ENCODE measurements at places on chromosomes 3 and 15.

DNA sequence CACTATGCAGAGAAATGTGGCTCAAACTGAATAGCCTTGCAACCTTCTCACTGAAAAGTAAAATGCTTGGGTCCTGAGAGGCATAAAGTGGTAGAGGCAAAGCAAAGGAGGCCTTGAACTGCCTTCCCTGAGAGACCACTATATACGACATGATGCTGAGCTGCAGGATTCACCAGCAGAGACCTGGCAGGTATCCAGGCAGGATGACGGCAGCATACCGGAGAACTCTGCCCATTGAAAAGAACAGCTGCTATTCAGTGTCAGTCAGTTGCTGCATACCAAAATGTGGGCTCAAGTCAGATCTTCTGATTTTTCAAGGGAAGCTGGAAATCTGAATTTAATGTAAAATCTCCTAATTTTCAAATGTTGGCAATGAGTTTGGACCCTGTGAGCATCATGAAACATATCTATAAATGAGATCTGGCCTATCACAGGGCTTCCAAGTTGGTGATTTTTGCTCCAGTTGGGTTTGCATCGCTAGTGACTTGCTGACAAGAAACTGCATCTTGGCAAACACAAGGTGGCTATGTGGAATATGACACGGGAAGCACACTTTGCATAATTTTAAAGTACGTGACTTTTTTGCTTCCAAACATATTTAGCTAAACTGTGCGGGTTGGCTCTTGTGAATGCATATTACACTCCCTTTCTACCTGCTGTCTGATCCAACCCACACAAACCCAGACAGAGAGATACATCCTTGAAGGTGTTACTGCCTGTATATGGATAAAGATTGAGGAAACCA is 529.0 kb downstream of the AGBL1 start:
- peak; percentile 78 for DNase-seq

GRCh38 chr15:75107908-75108838 is 84.8 kb downstream of the PPCDC start:
- no peak for DNase-seq

DNA sequence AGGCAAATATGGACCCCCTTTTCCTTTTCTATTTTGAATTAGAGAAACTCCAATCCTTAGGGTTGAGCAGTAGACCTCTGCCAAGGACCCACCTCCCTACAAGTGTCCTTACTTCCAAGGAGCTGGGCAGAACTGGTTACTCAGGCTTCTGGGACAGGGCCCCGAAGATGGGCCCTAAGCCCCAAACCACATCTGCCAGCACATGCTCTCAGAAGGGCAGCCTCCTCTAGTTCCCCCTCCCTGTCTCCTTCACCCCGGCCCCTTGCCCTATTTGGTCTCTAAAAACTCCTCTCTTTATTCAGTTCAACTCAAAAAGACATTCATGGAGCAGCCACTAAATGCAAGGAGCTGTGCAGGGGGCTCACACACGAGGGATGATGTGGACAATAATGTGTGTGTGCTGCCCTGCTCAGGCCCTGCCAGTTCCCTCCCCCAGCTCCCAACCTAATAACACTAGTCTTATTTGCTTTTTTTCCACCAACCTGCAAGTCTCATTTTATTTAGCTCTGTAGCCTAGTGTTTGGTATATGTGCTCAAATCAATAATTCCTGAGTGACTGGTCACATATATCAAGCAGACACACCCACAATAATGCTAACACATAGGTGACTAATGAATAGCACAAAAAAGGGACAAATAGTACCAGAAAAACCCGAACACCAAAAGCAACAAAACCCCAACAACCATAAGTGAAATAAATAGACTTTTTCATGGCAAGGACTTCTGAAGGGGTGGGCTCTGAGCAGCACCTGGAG is 12.2 kb downstream of the ZDHHC3 start:
- DNase-seq = no peak

DNA sequence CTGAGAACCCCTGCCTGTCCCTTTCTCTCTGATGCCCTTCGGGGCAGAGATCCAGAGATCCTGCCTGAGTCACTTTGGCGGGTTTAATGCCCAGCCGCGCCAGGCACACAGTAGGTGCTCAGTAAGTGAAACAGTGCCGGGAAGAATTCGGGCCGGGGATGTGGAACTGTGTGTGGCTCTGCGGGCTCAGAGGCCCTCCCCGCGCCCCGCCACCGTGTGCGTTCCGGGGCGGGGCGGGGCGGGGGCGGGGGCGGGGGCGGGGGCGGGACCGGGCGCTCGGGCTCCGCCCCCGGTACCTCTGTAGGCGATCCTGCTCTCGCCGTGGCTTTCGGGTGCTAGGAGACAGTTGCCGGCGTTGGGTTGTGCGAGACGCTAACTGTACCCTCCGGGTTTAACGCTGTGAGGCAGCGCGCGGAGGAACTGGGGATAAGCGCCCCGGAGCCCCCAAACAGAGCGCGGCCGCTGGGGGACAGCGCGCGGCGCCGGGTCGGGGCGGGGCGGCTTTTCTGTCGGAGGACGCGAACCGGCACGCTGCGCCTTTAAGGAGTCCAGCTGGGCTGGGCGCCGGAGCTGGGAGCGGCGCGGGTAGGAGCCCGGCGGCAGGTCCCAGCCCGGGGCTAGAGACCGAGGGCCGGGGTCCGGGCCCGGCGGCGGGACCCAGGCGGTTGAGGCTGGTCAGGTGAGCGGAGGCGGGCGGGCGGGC is at the start of gene ABHD6:
ABHD6 (plus strand) TSS at position 555 of the 703 bp plus-strand sequence. CDS start 18,795 bp downstream, outside the sequence.
- DNase-seq = peak; percentile 16

DNA sequence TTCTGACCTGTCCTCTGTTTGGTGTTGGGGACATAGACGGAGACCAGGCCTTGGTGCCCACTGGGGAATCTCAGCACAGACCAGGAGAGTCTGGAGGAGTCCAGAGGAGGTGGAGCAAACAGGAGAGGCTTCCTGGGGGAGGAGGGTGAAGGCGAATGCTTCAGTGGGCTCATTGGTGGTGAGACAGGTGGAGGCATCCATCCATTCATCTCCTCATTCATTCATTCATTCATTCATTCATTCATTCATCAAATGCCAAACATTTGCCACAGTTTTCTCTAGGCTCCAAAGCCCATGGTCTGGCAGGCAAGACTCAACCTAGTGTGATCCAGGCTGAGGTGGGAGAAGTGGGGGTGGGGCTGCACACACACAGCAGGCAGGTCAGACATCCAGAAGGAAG is 7.9 kb upstream of the LINGO1 start:
- no peak for DNase-seq

DNA sequence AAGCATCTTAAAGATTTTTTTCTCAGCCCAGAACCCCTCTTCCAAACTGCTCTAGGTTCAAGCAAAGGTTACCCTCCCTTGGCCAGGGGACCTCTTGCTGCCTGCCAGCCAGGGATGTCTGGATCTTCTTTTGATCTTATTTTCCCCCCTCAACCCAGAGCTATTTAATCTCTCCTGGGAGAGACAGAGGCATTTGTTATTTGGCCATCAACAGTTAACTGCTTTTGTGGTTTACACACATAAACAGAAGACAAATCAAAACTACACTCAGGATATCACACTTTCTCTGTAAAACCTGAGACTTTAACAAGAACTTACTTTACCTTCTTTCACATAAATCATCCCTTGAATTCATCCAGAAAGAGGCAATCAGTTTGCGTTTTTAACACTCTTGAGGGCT is 272.5 kb downstream of the THSD4 start:
- no peak for DNase-seq

DNA sequence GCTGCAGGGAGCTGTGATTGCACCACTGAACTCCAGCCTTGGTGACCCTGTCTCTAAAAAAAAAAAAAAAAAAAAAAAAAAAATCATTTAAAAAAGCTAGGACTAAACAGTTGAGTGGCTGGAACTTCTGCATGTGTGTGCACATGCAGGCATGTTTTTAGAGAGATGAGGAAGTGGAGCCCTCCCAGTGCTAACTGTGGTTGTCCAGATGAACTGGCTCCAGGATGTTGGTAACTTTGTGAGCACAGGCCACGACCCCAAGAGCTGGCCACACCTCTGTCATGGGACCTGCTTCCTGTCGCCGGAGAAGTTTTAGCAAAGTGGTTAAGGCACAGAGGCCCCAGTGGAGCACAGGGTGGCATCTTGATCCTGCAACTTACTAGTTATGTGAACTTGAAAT is 27.0 kb downstream of the CHCHD6 start:
- no peak for DNase-seq

DNA sequence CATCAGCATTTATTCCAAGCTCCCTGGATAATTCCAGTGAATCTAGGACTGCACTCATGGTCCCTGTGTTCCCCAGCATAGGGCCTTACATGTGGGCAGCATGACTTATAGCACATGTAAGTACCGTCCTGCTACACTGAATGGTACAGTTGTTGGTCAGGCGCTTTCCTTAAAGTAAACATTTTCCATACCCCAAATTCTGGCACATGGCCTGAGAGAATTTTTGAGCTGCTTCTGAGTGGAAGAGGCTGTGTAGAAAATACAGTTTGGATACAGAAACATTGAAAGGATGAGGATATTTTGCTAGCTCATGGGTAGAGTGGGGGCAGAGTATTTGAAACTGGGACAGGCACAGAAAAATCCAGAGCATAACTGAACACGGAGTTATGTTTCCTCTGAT is 27.6 kb downstream of the CORO2B start:
- DNase-seq = no peak

- DNase-seq = no peak
Measured at GRCh38 chr15:33068511-33068990, 126.0 kb downstream of the FMN1 start.

GRCh38 chr3:76177610-76178009 is 392.3 kb upstream of the ZNF717 start:
- no peak for DNase-seq

All from NCI-H1694 treated with DMSO at 0.1 percent for 48 hours (cell line).